ENCODE measurements at places on chromosomes 1 and 21. TPM values are rescaled to one million over a fixed set of nuclear protein-coding genes. Genes with fewer than 3 reads are reported as not detected.

Gene CLCA1
- total RNA-seq: not detected

DNA sequence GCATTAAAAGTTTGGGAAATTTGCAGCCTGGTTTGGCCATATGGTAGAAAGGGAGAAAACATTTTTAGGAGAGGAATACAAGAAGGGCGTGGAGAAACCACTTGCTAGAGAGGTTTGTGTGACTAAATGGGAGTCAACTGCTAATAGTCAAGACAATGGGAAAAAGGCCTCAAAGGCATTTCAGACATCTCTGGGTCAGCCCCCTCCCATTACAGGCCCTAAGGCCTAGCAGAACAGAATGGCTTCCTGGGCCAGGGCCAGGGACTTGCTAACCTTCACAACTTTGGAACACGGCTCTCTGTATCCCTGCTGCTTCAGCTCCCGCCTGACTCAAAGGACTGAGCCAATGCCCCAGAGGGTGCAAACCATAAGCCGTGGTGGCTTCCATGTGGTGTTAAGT lies 752.3 kb upstream of the ADAMTS5 start:
- no peak overlapping the region for H3K4me3 ChIP-seq
- H3K4me1 ChIP-seq: no peaks in the 10 kb centered on the region
- DNase-seq: no peak
- H3K27me3 ChIP-seq: no peaks in the 10 kb centered on the region
- H3K27ac ChIP-seq: no peak overlapping the region

DNA sequence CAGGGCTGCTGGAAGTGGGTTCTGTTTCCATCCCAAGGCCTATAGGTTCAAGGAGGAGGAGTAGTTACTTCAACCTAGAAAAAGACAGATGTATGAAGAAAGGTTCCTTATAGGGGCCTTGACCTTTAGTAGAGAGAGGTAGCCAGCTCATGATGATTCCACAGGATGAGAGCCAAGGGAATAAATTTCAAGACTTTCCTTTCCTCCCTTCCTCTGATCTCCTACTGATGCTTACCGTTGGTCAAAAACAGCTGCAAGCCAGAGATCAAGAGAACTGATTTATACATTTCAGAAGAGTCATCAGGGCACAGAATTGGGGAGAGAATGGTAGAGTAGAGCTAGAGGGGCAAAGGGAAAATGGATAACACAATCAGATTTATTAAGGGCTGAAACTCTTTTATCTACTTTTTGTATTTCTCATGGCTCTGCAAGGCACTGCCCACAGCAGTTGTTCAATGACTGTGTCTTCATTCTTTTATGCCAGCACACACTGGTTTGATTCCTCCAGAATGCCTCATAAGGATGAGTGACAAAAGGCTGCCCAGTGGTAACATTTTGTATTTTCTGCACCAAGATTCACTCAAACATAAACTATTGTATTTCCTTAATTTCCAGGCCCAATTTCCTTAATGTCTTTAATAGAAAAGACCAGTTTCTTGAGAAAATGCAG lies 37.4 kb downstream of the AK5 start:
- H3K27me3 ChIP-seq: no peaks in the 10 kb centered on the region
- no peaks in the 10 kb centered on the region for H3K4me1 ChIP-seq
- no peak overlapping the region for H3K27ac ChIP-seq
- H3K4me3 ChIP-seq: no peak overlapping the region
- no peak for DNase-seq
- H3K36me3 ChIP-seq: no peaks in the 10 kb centered on the region

GRCh38 chr1:196481616-196482015 lies 126.6 kb downstream of the KCNT2 start:
- H3K4me3 ChIP-seq: no peak overlapping the region
- H3K27me3 ChIP-seq: no peaks in the 10 kb centered on the region
- no peak overlapping the region for H3K27ac ChIP-seq

- H3K36me3 ChIP-seq: no peaks in the 10 kb centered on the region
- no peak for DNase-seq
- H3K4me1 ChIP-seq: no peaks in the 10 kb centered on the region
- no peak overlapping the region for H3K4me3 ChIP-seq
- no peaks in the 10 kb centered on the region for H3K27me3 ChIP-seq
Measured at GRCh38 chr21:35911412-35912191, 148.7 kb downstream of the SETD4 start.

DNA sequence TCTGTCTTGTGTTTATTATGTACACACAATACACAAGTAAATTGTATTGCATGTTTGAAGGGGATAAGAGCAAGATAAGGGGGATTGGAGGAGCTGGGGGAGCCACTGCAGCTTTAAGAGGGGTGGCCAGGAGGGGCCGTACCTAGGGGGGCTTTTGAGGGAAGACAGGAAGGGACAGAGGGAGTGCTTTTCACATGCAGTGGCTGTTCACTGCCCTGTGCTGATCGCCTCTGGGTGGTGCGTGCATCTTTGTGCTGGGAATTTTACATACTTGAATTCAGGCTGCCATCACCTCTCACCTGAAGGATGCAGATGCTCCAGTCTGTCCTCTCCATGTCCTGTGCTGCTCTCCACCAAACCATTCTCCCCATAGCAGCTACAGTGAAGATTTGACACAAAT lies 179.5 kb downstream of the PTPRU start:
- peaks cover 7% of the 10 kb centered on the region for H3K4me1 ChIP-seq
- H3K4me3 ChIP-seq: no peak overlapping the region
- no peaks in the 10 kb centered on the region for H3K36me3 ChIP-seq
- H3K27me3 ChIP-seq: peaks cover 6% of the 10 kb centered on the region
- H3K27ac ChIP-seq: no peak overlapping the region
- DNase-seq: no peak

DNA sequence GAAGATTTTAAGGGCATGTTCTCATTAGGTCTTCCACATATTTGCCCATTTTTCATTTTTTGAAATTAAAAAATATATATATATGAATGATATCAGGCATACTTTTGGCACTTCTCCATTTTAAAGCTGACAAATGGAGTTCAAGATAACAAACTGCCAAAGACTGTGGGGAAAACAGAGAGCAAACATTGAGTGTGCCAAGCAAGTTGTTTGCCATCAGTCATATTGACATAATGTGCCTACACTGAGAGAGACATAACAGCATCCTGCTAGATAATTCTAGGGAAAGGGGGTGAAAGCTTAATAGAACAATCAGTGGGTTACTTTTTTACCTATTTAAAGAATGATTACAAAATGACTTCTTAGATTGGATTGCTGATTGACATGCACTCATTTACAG lies 529.4 kb upstream of the CXADR start:
- H3K4me3 ChIP-seq: no peak overlapping the region
- no peaks in the 10 kb centered on the region for H3K4me1 ChIP-seq
- no peak for DNase-seq
- H3K27me3 ChIP-seq: no peaks in the 10 kb centered on the region
- H3K36me3 ChIP-seq: no peaks in the 10 kb centered on the region

Gene OR10J1
- total RNA-seq: not detected

- DNase-seq: no peak
- peaks cover 14% of the 10 kb centered on the region for H3K4me1 ChIP-seq
- H3K27ac ChIP-seq: no peak overlapping the region
- H3K27me3 ChIP-seq: no peaks in the 10 kb centered on the region
Measured at GRCh38 chr1:35288761-35289160, 20.3 kb downstream of the ZMYM4 start.

Gene SH3BGR
- total RNA-seq: 3.8 TPM

DNA sequence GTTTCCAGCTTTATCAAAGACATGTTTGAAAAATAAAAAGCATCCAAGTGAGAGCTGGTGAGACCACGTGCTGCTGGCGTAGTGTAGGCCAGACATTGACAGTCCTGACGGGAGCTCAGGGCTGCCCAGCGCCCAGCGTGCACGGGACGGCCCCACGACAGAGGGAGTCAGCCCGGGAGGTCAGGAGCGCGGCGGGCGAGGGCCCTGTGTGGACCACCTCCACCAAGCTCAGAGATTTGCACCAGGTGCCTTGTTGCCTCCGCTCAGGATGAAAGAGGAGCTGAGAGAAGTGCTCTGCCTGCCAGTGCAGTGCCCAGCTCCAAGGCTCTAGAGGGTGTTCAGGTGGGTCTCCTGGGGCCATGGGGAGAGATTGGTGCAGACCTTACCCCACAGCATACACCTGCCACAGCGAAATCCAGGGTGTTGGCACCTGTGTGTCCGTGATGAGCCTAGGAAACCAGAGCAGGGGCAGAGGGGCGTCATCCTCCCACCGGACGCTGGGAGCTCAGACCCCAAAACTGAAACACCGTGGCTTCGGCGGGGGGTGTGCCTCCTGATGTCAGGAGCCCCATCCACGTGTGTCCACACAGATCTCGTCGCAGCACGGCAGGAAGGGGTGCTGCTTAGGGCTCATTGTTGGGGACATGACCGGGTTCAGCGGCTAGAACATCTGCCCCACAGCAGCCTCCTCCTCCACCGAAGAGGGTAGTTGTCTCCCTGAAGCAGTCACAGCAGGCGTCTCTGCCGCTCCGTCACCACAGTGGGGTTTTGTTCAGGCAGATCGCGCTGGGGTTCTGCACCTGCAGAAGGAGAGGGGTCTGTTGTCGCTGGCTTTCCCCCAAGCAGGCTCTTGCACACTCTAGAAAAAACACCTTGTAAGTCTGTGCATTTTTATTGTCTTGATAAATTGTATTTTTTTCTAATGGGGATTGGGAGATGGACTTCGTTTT lies 64.2 kb downstream of the POFUT2 start:
- no peak overlapping the region for H3K27ac ChIP-seq
- no peak overlapping the region for H3K4me3 ChIP-seq
- no peaks in the 10 kb centered on the region for H3K4me1 ChIP-seq
- DNase-seq: no peak

GRCh38 chr1:110337704-110338308 lies 1.4 kb upstream of the RBM15 start:
- H3K4me1 ChIP-seq: peaks cover 30% of the 10 kb centered on the region
- H3K27ac ChIP-seq: peak overlapping the region; percentile 99
- no peaks in the 10 kb centered on the region for H3K36me3 ChIP-seq
- no peaks in the 10 kb centered on the region for H3K27me3 ChIP-seq

DNA sequence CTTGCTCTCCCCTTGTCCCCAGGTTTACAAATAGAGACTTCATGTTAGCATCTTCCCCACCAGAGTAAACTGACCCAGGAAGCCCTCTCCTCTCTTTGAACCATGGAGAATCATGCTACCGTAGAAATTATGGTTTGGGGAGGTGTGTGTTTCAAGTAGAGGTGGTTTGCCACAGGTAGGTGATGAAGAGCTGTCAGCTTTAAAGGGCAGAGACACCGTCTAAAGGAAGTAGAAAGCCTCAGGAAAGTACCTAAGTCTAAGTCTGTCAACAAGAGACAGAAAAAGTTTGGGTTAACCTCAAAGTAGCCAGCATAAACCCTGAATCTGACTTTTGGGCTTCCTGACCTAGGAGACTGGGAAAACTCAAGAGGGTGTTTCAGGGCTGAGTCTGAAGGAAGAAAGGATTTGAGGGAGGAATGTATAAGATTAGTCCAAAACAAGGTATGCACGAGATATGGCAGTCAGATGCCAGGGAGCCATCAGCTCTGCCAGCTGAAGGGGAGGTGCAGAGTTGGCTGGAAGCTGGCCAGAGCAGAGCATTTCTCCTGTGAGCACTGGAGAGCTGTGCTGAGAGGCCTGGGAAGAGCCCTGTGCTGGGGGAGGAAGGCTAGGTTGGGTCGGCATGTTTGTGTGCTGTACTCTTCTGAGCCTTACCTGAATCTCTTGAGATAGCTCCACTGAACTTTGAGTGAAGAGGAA lies 14.3 kb downstream of the ADAMTSL4 start:
- no peak overlapping the region for H3K4me3 ChIP-seq
- H3K27ac ChIP-seq: peak overlapping the region; percentile 99
- H3K4me1 ChIP-seq: peaks cover 84% of the 10 kb centered on the region
- H3K36me3 ChIP-seq: no peaks in the 10 kb centered on the region

DNA sequence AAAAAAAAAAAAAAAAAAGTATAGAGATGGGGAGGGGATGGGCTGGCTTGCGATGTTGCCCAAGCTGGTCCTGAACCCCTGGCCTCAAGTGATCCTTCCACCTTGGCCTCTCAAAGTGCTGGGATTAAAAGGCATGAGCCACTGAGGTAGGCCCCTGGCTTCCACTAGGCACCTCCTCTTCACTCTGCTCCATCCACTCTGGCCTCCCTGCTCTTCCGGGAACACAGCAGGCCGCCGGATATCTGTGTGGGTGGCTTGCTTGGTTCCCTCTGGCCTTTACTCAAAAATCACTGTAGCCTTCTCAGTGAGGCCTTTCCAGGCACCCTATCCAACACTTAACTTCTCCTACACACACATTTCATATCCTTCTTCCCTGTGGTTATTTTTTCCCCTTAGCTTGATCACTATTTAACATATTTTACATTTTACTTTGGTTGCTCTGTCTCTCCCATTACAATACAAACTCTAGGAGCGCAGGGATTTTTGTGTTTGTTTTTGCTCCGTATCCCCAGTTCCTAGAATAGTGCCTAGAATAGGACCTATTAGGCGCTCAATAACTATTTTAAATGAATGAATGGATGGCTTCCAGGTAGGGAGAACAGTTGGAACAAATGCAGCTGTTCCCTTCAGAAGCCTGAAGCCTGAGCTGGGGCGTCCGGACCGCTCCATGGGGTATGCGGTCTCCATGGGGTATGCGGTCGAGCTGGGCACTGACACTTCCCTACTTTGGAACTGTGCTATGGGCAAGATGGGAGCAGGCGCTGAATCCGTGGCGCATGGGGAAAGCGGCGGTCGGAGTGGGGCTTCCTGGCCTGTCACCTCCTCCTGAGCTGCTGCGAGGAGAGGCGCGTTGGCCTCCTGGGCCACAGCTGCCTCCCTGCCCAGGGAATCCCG lies 46.7 kb downstream of the H3-3A start:
- H3K27ac ChIP-seq: peak overlapping the region; percentile 99
- no peaks in the 10 kb centered on the region for H3K4me1 ChIP-seq
- peak overlapping the region; percentile 52 for H3K4me3 ChIP-seq
- no peaks in the 10 kb centered on the region for H3K36me3 ChIP-seq
- no peak for DNase-seq

DNA sequence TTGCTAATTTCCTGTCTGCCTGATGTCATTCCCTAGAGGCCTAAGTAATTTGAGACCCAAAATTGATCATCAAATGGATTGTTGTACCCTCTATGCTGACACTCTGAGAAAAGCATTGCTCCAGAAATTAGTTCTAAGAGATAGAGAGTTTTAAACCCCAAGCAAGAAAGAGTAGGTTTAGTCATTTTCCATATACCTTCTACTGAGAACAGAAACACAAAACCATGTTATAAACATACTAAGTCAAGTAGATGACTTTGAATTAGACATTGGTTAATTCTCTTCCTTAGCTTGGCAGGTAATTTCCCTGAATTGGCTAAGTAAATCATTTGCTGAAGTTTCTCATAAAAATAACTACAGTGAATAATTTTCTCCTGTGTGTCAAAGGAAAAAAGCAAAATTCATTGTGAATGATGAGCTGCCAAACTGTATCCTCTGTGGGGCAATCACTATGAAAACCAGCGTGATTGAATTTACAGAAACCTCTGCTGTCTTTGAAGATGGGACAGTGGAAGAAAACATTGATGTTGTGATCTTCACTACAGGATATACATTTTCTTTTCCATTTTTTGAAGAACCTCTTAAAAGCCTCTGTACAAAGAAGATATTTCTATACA lies 20.1 kb downstream of the FMO4 start:
- no peak for DNase-seq
- no peaks in the 10 kb centered on the region for H3K36me3 ChIP-seq
- no peaks in the 10 kb centered on the region for H3K27me3 ChIP-seq

All from tibial nerve (tissue), 4 donors.